ENCODE measurements at places on chromosomes 16 and 17. TPM values are rescaled to one million over a fixed set of nuclear protein-coding genes. Genes with fewer than 3 reads are reported as not detected.

The ADAMTS18 gene
- under 0.01 TPM for total RNA-seq

The GINS2 gene
- not detected for total RNA-seq

The LITAFD gene
- not detected for total RNA-seq

The NHLRC4 gene
- 5.2 TPM for total RNA-seq

The PMP22 gene
- 3,019 TPM for total RNA-seq

The SPATA32 gene
- not detected for total RNA-seq

The DERL2 gene
- total RNA-seq: 24.6 TPM

The DLG4 gene
- 15.7 TPM for total RNA-seq

The KCNJ18 gene
- total RNA-seq: not detected

The AOC2 gene
- 2.0 TPM for total RNA-seq

The KRT13 gene
- total RNA-seq: not detected

The HOXB7 gene
- 4.0 TPM for total RNA-seq

The SP2 gene
- total RNA-seq: 5.9 TPM

The KRT39 gene
- total RNA-seq: not detected

The ADAM11 gene
- total RNA-seq: 0.42 TPM

The DNAJC7 gene
- 90.2 TPM for total RNA-seq

The CDH5 gene
- 57.0 TPM for total RNA-seq
